ENCODE measurements at places on chromosomes 13 and 19. TPM values are rescaled to one million over a fixed set of nuclear protein-coding genes. Genes with fewer than 3 reads are reported as not detected.

ANGPTL8 gene
- total RNA-seq = not detected

- no peak for DNase-seq
Observed at GRCh38 chr13:99845161-99845874, 126.2 kb downstream of the ZIC5 start.

GRCh38 chr13:34011552-34012085 lies 193.7 kb downstream of the RFC3 start:
- no peak for DNase-seq

GRCh38 chr13:105220063-105220462 lies 1315.4 kb downstream of the EFNB2 start:
- no peak for DNase-seq

GRCh38 chr19:56314018-56314380 lies 640 bp downstream of the ZSCAN5A start:
- no peak for DNase-seq

Data from lower leg skin (tissue), 4 donors.